T-helper 9 cell (primary cell): ENCODE measurements at places on chromosomes 11 and 22.

DNA sequence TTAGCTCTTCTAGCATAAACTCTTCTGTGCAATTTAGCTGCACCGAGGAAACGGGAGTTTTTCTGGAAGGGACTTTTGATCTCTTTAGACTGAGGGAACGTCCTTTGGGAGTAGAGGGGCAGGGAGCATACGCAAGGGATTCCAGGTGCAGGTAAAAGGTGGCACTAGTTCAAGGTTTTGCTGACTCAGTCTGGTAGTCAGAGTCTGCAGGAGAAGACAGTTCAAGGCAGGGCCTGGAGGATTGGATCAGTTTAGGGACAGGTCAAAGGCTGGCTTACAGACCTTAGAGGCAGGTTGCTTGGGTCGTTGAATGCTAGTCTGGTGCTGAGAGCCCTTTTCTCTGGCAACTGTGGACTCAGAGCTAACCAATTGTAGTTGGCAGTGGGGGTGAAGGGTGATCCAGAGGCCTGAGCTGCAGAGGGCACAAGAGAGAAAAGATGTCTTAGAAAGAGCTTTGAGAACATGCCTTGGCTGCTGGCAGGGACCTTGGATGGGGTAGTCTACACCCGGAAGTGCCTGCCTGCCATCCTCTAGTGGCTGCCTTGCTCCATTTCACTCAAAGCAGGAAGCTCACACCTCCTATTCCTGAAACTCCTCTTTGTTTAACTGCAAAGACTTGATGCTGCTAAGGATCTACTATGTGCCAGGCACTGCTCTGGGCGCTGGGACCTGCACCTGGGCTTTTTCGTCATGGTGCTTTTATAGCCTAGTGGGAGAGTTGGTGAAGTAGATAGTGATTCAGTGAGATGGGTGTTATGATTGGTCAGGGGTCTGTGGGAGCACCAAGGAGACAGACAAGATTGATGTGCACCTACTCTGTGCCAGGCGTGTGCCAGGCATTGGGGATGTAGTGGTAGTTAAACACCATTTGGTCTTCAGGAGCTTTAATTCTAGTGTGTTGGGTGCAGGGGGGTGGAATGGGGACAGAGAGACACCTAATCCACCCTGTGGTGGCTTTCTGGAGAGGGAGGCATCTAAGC, 17.1 kb downstream of the MIAT start:
- DNase-seq: no peak

DNA sequence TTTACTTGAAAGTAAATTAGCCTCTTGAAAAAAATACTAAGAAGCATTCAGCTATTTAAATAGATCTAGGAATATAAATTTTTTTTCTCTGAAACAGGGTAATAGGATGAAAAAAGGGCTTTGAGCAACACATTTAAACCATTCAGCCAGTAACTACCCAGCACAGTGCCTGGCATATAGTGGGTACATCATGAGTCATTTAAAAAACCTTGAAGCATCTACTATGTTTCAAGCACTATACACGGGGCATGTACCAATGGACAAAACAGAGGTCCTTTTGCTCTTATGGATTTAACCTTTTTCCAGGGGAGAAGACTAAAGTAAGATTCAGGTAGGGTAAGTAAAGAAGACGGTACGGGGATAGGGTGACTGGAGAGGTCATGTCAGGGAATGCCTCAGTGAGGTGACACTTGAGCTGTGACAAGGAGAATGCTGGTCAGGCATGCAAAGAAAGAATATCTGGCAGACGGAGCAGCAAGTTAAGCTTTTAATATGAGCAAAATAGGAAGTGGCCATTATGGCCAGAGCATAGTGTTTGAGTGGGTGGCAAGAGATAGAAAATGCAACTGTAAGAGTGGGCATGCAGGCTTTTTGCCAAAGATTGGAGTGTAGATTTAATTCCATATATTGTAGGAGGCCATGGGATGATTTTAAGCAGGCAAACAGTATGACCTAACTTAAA, 101.1 kb downstream of the HIPK3 start:
- no peak for DNase-seq

GRCh38 chr22:38570779-38571364, 889 bp upstream of the DMC1 start:
- DNase-seq: peak; percentile 19

- no peak for DNase-seq
These were observed 577.9 kb upstream of the ANO5 start for GRCh38 chr11:21614961-21615360.

DNA sequence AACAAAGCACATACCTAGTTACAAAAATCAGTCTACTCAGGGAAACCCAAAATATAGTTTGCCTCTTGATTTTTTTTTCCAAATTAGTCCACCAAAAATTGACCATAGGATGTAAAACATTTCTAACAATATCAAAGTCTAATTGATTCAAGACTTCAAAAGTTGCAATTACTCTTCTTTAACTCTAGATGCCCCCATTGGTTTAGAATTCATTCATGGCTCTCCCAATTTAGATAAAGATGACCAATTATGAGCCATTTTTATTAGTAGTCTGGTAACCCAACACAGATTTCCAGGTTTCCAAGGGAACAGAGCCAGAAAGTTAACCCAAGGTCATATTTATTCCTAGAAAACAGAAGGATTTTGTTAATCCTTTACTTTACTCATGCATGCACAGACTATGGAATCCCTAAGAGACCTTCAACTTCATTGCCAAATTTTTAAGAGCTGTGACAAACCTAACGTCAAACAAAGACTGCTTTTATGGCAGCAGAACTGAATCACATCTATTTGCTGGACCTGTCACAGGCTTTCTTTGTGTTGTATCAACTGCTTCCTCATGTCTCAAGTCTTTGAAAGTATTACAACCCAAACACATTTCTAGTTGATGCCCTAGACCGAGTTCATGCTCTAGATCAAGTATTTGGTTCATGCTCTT, 55.3 kb downstream of the C22orf42 start:
- no peak for DNase-seq

DNA sequence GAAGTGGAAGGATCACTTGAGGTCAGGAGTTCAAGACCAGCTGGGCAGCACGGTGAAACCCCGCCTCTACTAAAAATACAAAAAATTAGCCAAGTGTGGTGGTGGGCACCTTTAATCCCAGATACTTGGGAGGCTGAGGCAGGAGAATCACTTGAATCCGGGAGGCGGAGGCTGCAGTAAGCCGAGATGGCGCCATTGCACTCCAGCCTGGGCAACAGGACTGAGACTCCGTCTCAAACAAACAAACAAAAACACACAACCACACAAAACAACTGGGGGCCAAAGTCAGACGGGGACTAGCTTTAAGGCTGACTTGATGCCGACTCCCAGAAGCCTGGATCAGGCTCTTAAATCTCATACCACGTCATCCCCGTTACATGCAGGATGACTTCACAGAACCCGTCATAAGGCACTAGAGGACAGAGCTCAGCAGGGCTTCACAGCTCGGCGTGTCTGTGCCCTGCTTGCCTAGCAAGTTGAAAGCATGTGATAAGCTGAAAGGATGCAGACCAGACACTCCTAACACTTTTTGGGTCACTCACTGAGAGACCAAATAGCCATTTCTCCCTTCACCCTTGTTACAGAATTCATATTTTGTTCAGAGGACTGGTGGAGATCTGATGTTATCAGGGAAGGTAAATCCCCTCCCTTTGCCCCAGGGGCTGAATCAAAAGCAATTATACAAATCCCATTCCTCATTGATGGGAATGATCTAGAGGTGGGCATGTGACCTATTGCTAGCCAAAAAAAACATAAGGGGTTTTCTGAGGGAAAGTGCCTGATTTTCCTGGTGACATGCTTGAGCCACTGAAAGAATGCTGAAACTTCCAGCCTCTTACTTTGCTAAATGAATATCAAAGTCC, 65.4 kb downstream of the GAB2 start:
- no peak for DNase-seq

- no peak for DNase-seq
These were observed 67.2 kb downstream of the CECR2 start for GRCh38 chr22:17436382-17436980.

GRCh38 chr22:44783581-44783980, 31.2 kb downstream of the ARHGAP8 start:
- DNase-seq: no peak

- DNase-seq: no peak
These were observed 1.4 kb upstream of the TRMT2A start for GRCh38 chr22:20118300-20119020.

DNA sequence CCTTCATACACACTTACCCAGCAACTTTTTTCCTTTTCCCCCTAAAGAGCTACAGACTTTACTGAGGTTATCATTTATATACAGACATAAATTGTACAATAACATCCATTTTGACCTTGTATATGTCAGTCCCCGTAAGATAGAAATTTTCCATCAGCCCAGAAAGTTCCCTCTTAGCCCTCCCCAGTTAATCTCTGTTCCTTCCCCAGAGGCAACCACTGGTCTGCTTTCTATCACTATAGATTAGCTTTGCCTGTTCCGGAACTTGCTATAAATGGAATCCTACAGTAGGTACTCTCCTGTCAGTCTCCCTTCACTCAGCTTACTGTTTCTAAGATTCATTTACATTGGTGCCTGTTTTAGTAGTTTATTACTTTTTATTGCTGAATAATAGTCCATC, 54.9 kb downstream of the TSPAN18 start:
- DNase-seq: no peak

GRCh38 chr22:44260216-44261035, 52.3 kb downstream of the SHISAL1 start:
- no peak for DNase-seq

DNA sequence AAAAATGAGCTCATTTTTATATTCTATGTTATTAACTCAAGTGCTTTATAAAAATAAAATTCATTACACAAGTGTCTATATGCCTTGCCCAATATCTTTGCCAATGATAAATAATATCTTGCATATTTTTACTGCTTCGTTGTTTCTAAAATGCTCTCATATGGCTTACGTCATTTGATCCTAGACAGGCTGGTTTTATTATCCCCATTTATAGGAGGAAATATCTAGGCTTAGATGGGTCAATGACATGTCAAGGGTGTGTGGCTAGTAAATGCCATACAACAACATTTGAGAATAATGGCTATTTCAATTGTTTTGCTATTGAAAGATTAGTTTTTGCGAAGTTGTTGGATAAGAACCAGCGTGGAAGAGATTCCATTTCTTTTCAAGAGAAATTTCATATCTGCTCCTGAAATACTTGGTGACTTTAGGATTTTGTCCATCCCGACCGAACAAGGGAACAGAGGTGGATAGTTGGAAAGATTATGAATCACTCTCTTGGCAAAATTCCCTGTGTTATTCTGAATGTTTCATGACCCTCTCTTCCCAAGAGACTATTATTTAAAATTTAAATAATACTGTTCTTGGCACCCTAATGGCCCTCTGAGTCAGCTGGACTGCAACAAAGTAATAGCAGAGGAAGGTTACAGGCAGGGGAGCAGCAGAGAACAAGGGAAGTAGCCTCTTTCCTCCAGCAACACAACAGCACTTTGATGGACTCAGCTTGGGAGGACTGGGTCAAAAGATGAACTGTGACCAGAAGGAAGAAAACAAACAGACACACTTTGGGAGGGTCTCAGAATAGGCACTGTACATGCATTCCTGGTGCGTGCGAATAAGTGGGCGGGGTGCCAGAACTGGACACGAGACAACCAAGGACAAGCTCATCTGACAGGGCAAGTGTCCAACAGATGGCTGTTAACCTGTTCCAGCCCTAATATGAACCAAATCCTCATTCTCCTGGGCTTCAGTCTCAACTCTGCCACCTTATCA, 94.5 kb downstream of the ME3 start:
- DNase-seq: no peak
